DMS53 (cell line): ENCODE measurements at places on chromosomes 2 and 18.

- no peak for DNase-seq
Observed at GRCh38 chr2:174794851-174795374, 30.6 kb upstream of the CHRNA1 start.

- DNase-seq: no peak
Observed at GRCh38 chr18:2197946-2198345, 373.4 kb downstream of the METTL4 start.

- DNase-seq: no peak
Observed at GRCh38 chr2:216236486-216236885, 127.3 kb downstream of the XRCC5 start.

- peak; percentile 88 for DNase-seq
Observed at GRCh38 chr2:85577386-85578242, at the start of gene VAMP8. Gene VAMP8, plus strand, starts transcription at chr2:85577586. Its CDS starts 61 bp downstream, at chr2:85577647.

DNA sequence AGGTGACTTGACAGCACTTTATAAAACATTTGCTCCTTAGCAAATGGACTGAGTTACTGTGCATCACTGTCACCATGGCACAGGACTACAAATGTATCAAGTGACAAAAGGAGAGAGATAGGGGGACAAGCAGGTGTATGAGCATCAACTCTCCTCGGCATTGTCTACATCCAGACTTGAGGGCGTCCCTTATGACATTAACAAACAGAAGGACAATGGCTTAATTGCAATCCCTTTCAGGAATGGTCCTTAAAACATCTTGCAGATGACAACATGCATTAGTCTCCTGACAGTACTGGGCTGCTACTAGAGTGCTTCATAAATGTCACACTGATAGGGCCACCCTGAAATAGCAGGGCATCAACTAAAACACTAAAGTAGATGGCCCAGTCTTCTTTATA lies 198.8 kb downstream of the PDE1A start:
- DNase-seq: peak; percentile 32

DNA sequence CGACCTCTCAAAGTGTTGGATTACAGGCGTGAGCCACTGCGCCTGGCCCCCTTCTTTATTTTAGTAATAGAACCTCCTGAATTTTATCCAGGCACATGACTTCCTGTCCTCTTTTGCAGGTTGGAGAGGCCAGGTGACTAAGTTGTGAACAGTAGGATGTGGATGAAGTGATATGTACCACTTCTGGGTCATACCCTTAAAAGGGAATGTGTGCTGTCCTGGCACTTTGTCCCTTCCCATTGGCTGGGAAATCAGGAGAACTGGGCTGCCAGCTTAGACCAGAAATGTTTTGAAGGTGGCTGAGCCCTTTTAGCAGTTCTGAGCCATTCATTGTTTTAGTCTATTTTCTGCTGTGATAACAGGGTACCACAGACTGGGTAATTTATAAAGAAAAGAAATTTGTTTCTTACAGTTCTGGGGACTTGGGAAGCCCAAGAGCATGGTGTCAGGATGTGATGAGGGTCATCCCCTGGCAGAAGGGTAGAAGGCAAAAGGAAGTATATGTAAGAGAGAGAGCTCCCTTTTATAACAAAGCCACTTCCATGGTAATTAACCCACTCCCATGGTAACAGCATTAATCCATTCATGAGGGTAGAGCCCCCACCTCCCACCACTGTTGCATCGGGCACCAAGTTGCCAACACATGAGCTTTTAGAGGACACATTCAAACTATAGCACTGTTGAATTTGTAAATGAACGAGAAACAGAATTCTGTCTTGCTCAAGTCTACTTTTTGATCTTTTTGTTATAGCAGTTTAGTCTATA lies 79.1 kb downstream of the TTC27 start:
- DNase-seq: peak; percentile 5

GRCh38 chr2:150955231-150955630 lies 306.4 kb downstream of the RBM43 start:
- DNase-seq: no peak

- no peak for DNase-seq
Observed at GRCh38 chr2:201415149-201415548, 36.1 kb downstream of the TRAK2 start.

DNA sequence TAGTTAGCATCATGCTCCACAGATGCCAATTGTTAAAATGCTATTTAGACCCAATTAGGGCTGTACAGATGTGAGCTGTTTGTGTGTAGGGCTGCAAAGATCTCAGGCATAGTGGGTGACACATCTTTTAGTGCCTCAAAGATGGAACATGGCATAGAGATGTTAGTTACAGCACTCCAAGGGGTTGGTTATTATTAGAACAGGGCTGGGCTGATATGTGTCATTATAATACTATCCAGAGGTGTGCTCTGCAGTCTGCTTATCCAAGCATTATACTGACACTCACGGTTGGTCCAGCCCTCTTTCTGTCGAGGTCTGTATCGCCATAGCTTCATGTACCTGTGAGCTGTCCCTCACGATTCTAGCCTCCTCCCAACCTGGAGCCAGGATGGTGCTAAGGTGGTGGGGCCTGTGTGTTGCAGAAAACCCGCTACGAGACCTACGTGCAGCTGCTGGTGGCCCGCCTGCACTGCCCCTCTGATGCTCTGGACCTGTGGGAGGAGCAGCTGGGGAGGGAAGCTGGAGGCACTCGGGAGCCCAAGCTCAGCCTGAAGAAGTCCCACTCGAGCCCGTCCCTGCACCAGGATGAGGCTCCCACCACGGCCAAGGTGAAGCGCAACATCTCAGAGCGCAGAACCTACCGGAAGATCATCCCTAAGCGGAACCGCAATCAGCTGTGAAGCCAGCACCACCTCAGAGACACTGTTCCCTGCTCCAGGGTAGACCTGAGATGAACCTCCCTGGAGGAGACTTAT lies 27.1 kb downstream of the PSD4 start:
- no peak for DNase-seq

DNA sequence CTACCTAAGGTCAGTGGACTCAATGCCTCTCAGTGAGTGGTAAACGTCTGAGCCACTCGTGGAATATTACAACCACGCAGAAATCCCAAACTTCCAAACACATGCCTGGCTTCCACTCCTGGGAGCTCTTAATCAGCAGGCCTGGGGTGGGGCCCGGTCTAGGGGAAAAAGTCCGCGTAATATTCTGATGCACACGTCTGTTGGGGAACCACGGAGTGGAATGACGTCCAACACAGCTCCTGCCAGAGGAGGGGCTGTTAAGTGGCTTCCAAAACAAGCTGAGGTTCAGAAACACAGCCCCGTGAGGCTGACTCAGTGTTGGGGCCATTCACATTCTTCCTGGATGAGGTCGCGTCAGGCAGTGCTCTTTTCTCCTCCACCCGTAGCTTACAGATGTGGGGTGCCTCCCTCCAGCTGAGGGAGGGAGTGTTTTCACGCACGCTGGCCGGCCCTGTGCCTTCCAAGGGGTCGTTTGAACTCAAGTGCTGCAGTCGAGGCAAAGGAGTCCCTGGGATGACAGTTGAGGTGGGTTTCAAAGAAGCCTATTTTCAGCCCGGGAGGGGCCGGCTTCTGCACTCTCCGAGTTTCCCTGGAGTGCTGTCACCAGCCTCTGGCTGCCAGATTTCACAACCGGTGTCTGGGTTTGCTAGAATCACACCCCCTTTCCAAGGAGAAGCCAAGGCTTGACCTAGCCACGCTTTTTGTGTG lies 73.1 kb downstream of the ACKR3 start:
- DNase-seq: no peak

GRCh38 chr2:180846756-180847472 lies 133.5 kb upstream of the UBE2E3 start:
- DNase-seq: no peak

GRCh38 chr2:35526741-35527140 lies 828.8 kb upstream of the CRIM1 start:
- DNase-seq: no peak

GRCh38 chr2:80222644-80223043 lies 81.9 kb downstream of the LRRTM1 start:
- DNase-seq: no peak

- DNase-seq: peak; percentile 13
Observed at GRCh38 chr2:149112713-149113112, 74.2 kb downstream of the LYPD6B start.

- DNase-seq: no peak
Observed at GRCh38 chr18:770583-770961, 41.5 kb downstream of the YES1 start.

GRCh38 chr2:134070281-134070741 lies 183.6 kb upstream of the MGAT5 start:
- no peak for DNase-seq

- no peak for DNase-seq
Observed at GRCh38 chr2:100425107-100425506, 7.6 kb upstream of the CHST10 start.

DNA sequence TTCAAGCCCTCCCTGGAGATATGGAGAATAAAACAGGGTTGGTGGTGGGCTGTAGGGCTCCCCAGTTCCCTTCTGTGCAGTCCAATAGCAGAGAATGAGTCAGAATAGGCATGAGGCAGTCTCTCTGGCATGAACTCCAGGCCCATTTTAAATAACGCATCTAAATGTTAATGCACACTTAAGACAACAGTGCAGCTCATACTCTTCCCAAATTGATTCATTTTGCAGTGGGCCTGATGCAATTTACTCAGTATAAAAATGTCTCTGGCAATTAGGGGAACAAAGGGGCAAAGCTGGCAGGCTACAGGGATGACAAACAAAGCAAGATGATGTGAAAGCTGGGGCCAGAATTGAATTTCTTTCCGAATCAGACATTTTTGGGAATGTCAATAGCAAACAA lies 402.8 kb downstream of the CLIP4 start:
- no peak for DNase-seq

- DNase-seq: no peak
Observed at GRCh38 chr2:204730603-204731002, 185.3 kb downstream of the PARD3B start.

DNA sequence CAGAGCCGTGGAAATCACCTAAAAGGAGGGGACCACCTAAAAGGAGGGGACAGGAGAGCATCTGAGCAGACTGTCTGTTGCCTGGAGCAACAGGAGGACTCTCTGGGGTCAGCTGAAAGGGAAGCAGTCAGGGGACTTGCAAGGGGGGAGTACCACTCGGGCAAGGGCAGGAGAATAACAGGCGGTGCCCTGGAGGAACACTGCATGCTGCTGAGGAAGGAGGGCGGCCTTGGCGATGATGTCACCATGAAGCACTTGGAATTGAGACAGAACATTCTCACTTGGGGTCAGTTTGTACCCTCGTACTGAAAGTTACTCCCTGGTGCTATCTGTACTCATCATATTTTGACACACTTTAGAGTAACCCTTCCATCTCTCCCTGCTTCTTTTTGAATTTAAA lies 18.4 kb downstream of the SIX3 start:
- no peak for DNase-seq

- peak; percentile 92 for DNase-seq
Observed at GRCh38 chr18:65725251-65726050, 25.4 kb upstream of the CDH7 start.

DNA sequence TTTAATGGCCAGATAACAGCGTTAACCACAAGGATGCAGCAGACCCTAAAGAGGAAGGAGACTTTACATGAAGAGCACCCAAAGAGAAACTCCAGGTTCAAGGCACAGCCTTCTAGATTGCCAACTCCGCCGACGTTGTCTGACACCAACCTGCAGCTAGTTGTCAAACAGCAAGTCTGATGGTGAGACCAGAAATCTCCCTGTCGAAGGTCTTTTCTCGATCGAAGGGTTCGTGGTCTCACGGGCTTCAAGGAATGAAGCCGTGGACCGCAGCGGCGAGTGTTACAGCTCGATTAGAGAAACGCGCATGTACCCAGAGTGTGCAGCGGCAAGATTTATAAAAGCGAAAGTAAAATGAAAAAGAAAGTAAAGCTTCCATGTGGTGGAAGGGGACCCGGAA lies 656.3 kb downstream of the XIRP2 start:
- no peak for DNase-seq

DNA sequence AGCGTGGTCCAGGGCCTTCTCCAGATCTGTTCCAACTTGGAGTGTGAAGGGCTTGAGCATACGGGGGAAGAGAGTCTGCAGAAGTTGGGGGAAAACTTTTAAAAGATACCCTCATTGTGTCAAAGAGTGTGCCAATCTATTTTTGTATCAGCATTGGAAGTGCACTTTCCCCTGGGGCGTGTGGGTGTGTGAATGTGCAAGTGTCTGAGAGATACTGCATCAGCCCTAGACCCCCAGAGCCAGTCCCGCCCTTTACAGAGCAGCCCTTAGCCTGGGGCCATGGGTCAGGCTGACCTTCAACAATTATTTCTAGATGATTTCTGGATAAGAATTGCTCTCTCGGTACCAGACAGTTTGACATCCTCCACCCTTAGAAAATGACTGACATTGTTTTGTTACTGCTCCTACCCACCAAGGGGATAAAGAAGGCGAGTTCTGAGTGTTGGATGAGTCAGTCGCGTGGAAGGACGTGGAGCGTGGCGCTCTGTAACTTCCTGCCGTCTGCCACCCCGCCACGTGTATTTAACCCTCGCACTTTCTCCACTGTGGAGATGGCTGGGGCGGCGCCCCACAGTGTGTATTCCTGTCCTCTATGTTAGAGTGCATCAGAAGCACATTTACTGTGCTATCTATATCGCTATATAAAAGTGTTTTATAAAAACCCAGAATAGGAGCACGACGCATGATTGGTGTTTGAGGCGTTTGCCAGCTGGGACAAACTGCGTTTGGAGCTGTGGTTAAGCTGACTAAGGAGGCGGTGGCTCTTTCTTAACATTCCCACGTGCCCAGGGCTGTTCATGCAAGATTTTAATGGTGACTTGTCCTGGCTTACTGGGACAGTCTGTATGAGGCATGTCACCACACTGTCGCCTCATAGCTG lies 122.6 kb downstream of the CABLES1 start:
- peak; percentile 19 for DNase-seq

DNA sequence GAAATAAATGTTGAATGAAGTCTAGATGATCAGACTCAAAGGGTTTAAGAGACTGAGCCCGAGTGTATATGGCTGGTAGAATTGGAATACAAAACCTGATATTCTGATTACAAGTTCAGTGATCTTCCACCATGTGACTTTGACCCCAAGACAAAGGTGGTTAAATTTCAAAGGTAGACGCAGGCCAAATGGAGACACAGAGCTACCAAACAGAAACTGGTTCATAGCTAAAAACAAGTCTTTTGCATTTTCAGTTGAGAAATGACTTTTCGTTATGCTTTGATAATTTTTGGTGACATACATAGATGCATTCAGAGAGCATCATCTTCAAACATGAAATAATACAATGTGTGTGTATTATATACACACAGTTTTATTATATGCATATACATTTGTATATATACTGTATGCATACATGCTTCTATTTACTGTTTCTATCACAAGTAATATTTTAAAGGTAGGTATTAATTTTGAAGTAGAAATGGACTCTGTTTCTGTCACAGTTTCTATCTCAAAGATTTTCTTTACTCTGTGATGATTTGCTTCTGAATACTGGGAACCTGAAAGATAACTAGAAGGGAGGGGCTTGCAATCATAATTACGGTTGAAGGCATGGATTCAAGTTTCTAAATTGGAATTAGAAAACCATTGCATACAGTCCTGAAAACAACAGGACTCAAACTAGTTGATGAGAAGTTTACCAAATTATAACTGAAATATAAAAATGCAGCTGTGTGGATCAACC lies 142.3 kb downstream of the ABCA12 start:
- no peak for DNase-seq

GRCh38 chr2:84386336-84387040 lies 72.6 kb downstream of the SUCLG1 start:
- no peak for DNase-seq
